Thymus (tissue), 14 donors: ENCODE measurements at places on chromosomes 4 and X.

- no peak for DNase-seq
Observed at GRCh38 chrX:132365490-132365889, 123.3 kb downstream of the MBNL3 start.

GRCh38 chr4:169258141-169258540 is 12.6 kb downstream of the SH3RF1 start:
- DNase-seq, result no peak

DNA sequence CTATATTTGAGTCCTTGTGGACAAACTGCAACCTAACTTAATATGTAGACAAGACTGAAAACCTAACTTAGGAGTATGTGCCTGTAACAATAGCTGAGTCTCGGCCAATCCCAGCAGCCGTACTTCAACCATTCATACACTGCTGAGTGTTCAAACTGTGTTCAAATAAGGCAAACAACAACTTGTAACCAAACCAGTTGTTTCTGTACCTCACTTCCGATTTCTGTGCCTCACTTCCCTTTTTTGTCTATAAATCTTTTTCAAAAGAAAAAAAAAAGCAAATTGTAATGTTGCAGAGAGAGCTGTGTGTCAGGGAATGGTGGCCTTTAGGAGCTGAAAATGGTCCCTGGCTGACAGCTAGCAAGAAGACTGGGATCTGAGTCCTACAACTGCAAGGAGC is 46.0 kb downstream of the GEMIN8 start:
- no peak for DNase-seq

DNA sequence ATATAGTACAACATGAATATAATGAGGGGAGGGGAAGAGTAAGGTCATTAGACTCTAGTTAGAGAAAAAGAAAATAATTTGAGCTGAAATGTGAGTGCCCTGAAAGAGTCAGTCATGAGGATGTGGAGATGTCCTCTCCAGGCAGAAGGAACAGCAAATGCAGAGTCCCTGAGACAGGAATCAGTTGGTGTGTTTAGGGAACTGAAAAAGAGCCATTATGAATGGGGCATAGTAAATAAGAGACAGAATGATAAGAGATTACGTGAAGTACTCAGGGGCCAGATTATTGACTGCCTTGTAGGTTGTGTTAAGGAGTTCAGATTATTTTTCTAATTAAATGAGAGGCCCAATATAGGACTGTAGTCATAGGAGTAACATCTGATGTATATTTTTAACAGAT is 147.0 kb downstream of the PDLIM5 start:
- no peak for DNase-seq

DNA sequence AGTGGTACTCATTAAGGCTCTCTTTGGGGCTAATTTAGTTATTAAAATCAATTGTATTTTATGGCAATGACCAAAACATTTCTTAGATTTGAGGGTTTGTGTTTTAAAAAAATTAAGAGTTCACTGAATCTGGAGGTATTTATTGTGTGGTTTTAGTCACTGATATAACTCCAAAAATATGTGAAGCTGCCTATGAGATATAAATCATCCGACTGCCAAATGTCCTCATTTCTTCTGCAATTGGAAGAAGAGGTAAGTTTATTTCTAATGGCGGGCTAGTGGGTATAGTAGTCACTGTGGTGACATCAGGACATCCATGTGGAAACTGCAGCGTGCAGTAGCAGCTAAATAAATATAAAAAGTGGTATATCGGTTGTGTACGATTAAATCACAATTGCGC is 205.5 kb downstream of the MID1 start:
- no peak for DNase-seq

GRCh38 chr4:107037199-107037584 is 1.1 kb upstream of the DKK2 start:
- peak; percentile 32 for DNase-seq

DNA sequence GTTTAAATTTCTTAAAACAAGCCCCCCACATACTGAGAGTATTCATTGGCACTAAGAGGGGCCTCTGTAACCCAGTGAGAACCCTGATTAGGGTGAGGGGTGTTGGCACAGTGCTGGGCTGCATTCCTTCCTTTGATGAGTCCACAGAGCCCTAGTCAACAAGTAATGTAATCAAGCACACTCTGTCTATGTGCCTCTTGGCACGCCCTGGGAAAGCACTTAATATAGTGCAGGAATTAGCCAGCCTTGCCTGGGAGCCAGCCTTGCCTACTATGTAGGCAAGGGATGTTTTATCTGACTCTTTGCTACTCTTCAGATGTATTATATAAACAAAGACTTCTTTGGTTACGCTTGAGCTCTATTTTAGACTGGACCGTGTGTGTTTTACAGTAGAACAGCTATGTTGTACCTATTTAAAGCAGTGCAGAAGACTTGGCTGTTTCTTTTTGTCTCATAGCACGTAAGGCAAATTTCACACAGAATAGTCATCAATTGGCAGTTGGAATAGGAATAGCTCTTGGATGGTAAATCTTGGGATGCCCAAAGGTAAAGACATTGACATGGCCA is 64.3 kb downstream of the FRAS1 start:
- DNase-seq, result no peak

GRCh38 chrX:98480606-98481005 is 1596.9 kb downstream of the RPA4 start:
- DNase-seq, result no peak

DNA sequence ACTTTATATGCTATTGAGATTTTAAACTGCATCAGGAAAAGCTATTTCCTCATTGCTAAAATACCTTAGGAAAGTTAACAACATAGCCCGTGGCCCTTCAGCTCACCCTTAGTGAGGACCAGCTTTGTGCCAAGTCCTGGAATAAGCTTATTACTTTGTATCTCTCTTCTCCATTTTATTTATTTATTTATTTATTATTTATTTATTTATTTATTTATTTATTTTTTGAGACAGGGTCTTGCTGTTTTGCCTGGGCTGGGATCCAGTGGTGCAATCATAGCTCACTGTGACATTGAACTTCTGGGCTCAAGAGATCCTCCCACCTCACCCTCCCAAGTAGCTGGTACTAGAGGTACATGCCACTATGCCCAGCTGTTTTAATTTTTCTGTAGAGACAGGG is 6.3 kb downstream of the RHOXF1 start:
- no peak for DNase-seq

- DNase-seq, result no peak
Observed at GRCh38 chr4:12674184-12674583, 810.0 kb downstream of the RAB28 start.

DNA sequence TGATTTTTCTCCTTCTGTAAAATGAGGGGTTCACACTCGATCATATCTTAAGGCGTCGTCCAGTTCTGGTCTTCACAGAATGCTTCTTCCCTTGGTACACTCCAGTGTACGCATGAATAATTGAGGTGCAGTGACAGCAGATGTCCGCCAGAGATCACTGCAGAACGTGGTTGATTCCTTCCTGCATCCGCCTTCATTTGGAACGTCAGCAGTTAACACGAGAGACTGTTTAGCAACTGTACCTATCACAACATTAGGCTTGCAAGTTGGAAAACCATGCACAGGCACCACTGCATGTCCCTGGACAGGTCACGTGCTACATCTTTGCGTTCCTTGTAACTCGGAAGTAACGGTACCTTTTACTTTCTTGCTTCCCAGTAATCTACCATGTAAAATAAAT is 66.0 kb upstream of the GEMIN8 start:
- peak; percentile 46 for DNase-seq

DNA sequence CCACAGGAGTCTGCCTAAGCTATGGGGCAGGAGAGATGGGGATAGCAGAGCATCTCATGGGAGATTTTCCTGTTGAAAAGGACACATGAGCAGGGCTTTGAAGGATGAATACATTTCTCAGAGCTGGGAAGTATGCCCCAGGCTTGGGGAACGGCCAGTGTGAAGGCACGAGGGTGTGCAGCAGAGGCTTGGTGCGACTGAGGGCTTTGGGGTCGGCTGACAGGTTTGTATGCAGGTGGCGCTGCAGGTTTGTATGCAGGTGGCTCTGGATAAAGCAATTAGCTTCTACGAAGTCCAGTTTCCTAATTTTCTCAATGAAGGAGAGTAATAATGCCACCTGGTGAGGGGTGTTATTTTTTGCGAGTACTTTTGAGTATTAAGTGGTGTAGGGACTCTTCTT is 6.8 kb upstream of the KIAA0232 start:
- DNase-seq, result no peak

DNA sequence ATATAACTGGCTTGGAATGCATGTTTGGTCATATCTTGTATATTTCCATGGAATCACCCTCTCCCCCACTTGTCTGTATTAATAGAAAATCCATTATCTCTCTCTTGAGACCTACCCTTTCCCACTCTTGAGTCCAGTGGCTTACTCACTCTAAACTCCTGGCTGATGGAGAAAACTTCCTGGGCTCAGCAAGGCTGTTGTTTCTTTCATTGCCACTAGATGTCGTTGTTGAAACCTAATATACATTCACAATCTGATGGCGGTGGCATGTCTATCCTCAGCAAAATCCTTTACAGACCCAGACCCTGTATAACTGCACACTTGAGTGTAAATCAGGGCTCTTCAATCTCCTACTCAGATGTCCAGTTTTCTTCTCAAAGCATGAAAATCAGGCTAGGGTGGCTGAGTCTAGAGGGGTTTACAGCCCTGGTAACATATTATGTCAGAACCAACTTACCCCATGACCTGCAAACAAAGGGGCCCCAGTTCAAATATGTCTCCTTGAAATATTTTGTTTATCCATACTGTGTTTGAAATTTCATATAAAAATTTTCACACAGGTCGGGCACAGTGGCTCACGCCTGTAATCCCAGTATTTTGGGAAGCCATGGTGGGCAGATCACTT is 70.0 kb upstream of the FAM241A start:
- DNase-seq, result peak; percentile 51

GRCh38 chr4:1788254-1788973 is 4.7 kb upstream of the FGFR3 start:
- DNase-seq, result no peak

GRCh38 chr4:184165291-184165690 is 52.4 kb downstream of the ENPP6 start:
- no peak for DNase-seq

- no peak for DNase-seq
Observed at GRCh38 chr4:8613421-8614364, 21.1 kb downstream of the CPZ start.

- DNase-seq, result no peak
Observed at GRCh38 chrX:76127341-76127740, 45.5 kb upstream of the PBDC1 start.

GRCh38 chrX:17828171-17828570 is 32.9 kb downstream of the RAI2 start:
- no peak for DNase-seq

DNA sequence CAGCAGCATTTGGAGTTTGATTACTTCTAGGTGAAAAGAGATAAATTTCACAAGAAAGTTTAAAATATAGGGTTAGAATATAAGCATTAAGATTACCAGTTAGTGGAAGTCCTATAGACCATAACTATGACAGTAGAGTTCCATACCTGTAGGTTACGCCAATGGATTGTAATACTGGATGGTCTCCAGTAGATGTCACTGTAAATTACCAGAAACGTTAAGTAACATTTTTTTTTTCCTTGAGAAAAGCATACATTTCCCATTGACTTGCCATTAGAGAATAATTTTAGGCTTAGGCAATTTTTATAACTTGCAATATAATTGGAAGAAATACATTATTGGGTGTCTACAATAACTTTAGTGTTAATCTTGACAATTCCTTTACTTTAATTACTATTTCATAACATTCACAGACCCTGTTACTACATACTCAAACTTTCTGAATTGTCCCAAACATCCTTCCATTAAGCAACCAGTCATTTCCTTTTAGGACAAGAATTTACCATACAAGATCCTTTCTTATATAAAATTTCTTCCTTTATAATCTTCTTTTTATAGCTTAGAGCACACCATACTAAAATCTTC is 304.1 kb upstream of the TECRL start:
- no peak for DNase-seq

GRCh38 chr4:92101737-92102172 is 202.0 kb upstream of the GRID2 start:
- DNase-seq, result no peak

GRCh38 chr4:12144051-12144450 is 715.4 kb upstream of the HS3ST1 start:
- no peak for DNase-seq

DNA sequence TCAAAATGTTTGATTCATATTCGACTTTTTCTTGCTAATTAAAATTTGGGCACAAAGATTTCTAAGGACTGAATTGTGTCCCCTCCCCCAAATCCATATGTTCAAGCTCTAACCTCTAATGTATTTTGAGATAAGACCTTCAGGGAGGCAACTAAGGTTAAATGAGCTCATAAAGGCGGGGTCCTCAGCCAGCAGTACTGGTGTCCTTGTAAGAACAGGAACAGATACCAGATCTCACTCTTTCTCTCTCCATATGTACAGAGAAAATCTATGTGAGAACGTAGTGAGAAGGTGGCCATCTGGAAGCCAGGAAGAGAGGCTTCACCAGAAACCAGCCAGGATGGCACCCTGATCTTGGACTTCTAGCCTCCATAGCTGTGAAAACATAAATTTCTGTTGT is 116.9 kb downstream of the VEGFC start:
- no peak for DNase-seq

- DNase-seq, result no peak
Observed at GRCh38 chr4:659851-660250, 14.2 kb downstream of the ATP5ME start.

DNA sequence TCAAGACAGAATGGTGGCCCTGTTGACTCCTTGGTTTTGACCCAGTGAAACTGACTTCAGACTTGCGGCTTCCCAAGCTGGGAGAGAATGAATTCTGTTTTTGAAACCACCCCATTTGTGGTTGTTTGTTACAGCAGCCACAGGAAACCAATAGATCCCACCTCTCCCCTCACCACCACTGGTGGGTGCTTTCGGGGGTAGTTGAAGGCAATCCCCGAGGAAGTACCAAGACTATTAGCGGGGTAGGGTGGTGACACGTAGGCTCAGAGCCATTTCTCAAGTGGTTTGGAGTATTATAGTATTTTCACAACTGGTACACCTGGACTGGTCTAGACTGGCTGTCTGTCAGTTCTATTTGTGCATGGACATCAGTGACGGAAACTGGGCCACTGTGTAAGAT is 189.1 kb upstream of the RBPJ start:
- no peak for DNase-seq

DNA sequence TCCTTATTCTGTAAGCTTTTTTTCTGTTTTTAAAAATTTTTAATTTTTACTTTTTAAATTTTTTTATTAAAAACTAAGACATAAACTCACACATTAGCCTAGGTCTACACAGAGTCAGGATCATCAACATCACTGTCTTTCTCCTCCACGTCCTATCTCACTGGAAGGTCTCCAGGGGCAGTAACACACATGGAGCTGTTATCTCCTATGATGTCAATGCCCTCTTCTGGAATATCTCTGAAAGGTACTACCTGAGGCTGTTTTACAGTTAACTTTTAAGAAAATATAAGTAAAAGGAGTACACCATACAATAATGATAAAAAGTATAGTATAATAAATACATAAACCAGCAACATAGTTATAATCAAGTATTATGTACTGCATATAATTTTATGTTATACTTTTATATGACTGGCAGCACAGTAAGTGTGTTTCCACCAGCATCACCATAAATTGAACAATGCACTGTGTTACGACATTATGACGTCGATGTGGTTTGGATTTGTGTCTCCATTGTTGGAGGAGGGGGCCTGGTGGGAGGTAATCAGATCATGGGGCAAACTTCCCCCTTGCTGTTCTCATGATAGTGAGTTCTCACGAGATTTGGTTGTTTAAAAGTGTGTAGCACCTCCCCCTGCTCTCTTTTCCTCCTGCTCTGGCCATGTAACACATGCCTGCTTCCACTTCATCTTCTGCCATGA is 21.3 kb downstream of the IL15 start:
- no peak for DNase-seq
